T-helper 2 cell treated with Interferon-gamma antibody and Interleukin-4, amounts not matched to agents 5 μg/mL and 100 μg/mL, for 36 hours (primary cell): ENCODE measurements at places on chromosomes 1 and 21.

- no peak for DNase-seq
Observed at GRCh38 chr1:201341377-201341776, 36.1 kb downstream of the TNNT2 start.

- DNase-seq = no peak
Observed at GRCh38 chr1:147292012-147292411, 49.5 kb downstream of the CHD1L start.

GRCh38 chr1:64535938-64536835, 66.3 kb downstream of the CACHD1 start:
- DNase-seq = no peak

- DNase-seq = peak; percentile 20
Observed at GRCh38 chr1:109298666-109299557, 7.9 kb downstream of the MYBPHL start.

DNA sequence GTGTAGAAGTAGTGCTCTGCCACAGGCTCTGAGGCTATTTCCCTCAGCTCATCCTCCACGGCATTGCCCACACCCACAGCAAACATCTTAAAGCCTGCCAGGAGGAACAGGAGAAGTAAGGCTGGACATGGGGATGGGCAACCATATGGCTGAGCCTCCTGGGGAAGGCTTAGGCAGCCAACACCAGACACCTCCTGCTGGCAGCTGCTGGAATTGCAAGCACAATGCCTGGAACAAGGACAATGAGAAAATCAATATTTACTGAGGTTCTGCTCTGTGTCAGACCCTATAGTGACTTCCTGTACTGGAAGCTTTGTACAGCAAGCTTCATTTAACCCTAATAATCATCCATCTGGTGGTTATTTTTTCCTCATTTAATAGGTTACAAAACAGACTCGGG, 8.2 kb downstream of the MATN1 start:
- DNase-seq = no peak

DNA sequence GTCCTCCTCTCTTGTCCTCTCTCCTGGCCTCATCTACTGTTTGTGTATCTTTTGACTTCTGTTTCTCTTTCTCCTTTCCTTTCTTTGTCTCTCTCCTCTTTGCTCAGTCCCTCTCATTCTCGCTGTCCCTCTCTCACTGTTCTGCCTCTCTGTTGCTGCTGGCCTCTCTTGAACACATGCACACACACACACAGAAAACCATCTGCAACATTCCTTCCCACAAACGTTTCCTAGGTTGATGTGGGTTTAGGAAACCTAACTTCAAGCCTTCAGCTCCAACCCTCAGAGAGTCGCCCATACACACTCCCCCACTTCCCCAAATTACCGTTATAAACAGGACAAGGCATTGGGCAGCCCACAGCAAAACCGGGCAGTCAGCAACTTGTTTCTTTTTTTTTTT, 10.9 kb upstream of the SSBP3 start:
- no peak for DNase-seq

GRCh38 chr21:25506261-25506660, 101.0 kb downstream of the MRPL39 start:
- no peak for DNase-seq

DNA sequence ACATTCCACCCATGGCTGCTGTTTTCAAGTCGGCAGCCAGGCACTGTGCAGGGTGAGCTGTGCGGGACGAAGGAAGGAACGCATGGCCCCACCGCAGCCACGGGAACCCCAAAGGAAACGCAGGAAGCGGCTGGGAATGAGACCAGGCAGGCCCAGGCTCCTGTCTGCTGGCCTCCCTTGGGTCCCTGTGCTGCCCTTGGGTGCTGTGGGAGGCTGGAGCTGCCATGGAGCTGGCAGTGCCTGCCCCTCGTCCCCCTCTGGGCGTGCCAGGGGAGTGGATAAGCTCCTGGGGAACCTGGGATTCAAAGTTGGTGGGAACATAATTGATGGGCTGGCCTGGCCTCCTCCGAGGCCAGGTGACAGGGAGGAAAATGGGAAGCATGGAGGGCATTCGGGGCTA, 5.3 kb upstream of the KRTAP10-4 start:
- no peak for DNase-seq

GRCh38 chr1:116273042-116273783, 99.8 kb upstream of the ATP1A1 start:
- no peak for DNase-seq

GRCh38 chr1:26142159-26142558, 16.7 kb upstream of the FAM110D start:
- DNase-seq = no peak

- peak; percentile 12 for DNase-seq
Observed at GRCh38 chr1:39230261-39231190, 26.0 kb downstream of the MACF1 start.

GRCh38 chr1:32353431-32353830, 8.9 kb downstream of the FAM229A start:
- DNase-seq = no peak

- no peak for DNase-seq
Observed at GRCh38 chr1:10515976-10516750, 41.4 kb downstream of the PEX14 start.

GRCh38 chr1:118931876-118932275, 56.3 kb downstream of the TBX15 start:
- DNase-seq = no peak

- peak; percentile 71 for DNase-seq
Observed at GRCh38 chr1:206816390-206817287, 44.3 kb upstream of the IL10 start.

GRCh38 chr1:187471555-187471954, 642.8 kb downstream of the PLA2G4A start:
- DNase-seq = no peak

DNA sequence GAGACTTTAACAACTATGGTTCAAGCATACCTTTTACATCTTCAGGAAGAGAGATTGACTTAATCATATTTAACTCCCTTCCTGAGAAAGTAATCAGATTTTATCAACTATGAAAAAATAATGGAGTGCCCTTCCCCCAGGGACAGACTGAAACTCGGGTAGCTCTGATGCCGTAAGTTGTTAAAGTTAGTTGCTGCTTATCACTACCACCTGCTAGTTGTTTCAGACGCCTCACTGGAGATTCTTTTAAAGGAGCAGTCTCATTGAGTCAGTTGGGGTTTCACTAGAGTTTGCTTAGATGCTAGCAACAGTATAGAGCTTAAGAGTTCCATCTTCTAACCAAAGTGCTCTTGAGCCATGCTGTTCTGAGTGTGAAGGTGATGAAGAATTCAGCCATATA, 17.0 kb upstream of the TRAF5 start:
- DNase-seq = no peak

- DNase-seq = no peak
Observed at GRCh38 chr21:18467715-18468114, 64.1 kb upstream of the TMPRSS15 start.

DNA sequence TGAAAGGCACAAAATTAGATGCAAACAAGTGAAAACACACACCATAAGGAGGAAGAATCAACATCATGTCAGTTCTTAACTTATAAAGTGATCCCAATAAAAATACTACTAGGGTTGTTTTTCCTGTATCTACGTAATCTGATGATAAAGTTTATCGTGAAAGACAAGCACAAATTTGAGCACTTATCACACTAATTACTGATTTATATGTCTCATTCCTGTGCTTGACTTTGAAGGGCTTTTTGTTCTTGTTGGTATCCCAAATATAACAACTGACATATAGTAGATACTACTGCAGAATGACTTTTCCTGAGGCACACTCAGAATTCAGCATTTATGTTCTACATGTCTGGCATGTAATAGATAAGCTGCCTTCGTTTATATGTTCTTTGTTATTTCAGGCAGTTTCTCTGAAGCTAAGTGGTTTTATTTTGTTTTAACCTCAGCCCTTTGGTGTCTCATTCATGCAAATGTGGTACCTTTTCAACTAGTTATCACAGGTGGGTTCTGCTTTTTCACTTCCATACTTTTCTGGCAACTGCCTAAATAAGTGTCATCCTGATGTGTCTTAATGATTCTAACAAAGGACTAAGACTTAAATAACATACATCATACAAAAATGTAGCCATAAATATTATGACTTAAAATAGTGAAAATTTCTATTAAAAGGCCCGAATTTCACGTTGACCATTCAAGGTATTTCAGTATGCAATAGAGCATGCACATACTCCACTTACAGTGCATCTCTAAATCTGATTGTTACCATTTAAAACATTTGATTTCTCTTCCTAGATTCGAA, 73.2 kb downstream of the LRRC8C start:
- DNase-seq = no peak

DNA sequence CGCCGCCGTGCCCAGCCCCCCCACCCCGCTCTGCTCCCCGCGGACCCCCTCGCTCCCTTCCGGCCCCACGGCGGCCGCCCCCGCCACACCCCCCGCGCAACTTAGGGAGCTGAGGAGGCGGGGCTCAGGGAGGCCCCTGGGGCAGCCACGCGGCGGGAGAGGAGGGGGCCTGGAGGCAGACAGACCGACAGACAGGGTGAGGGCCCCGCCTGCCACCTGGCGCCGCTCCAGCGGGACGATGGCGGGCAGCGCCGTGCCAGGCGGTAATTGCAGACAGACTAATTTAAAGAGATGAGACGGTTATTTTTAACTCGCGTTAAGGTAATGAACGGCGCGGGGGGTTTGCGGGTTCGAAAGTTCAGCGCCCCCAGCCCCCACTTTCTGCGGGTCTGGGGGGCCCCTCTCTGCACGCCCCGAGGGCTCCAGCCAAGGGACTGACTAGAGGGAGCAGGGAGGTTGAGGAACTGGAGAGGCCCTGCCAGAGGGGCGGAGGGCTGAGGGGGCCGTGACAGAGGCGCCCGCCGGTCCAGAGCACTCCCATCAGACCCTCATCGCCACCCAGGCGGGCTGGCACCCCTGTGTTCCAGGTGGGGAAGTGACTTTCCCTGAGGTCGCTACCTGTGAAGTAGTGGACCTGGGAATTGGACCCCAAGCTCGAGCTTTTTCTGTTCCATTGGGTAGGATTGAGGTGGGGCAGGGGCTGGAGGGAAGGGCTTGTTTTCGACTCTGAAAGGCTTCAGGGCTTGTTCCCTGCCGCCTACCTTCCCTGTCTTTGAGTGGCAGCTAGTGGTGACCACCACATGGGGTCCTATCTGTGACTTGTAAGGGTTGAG, 5.4 kb downstream of the FOXO6 start:
- no peak for DNase-seq

- DNase-seq = no peak
Observed at GRCh38 chr1:63773496-63773814, 362 bp upstream of the ROR1 start.
